NT2/D1 (cell line): ENCODE measurements at places on chromosomes 7 and 10.
A peak's percentile ranks its signal among the peaks of the same experiment; 100 is the strongest.

DNA sequence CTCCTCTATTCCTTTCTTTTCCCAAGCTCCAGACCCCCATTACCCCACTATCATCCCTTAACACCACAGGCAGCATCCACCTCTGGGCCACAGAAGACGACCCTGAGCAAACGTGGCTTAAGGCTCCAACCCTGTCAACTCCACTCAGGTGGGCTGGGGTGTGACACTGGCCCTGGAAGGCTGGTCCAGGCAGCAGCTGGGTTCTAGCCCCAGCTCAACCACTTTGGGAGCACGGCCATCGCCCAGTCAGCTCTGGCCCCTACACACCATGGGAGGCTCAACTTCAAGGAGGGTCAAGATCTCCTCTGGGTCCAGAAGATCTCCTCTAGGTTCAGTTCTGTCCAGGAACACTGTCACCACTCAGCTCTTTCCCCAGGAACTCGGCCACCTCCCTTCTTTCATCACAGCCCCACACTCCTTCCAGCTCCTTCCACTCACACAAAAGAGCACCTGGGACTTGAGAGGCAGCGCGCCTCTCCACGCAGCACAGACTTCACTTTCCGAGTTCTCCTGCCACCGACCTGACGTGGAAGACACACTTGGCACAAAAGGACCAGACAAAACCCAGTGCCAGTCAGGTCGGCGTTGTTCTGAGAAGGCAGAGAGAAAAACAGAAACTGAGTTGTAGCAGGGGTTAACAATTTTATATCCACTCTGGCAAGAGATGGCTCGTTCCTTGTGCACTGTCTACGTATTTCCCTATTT, 84.1 kb downstream of the CTBP2 start:
- no peak for DNase-seq

DNA sequence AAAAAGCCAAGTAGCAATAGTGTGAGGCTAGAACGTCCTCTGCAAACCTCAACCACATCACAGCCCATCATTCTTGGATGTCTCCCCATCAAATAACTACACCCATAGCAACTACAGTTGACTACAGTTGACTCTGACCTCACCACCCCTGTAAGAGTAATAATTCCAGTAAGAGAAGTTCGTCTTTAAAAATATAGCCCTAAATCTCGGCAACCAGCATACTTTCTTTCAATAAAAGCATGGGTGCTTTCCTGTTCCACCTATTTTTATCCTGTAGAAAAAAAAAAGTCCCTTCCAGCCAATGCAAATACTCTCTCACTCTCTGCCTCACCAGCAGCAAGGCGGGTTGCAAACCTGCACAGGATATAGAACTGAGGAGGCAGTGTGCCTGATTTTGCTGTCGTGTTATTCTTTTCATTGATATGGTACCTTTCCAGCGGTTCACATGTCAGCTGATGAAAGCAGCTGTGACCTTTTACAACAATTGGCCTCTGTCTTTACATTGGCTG, 187.5 kb upstream of the NFE2L3 start:
- DNase-seq, result no peak

- DNase-seq, result no peak
These were observed 133.4 kb upstream of the ABCB5 start for GRCh38 chr7:20482071-20482470.

- no peak for DNase-seq
These were observed 255.0 kb downstream of the ADK start for GRCh38 chr10:74406006-74406405.

GRCh38 chr7:19009241-19009935, 108.0 kb downstream of the TWIST1 start:
- no peak for DNase-seq

DNA sequence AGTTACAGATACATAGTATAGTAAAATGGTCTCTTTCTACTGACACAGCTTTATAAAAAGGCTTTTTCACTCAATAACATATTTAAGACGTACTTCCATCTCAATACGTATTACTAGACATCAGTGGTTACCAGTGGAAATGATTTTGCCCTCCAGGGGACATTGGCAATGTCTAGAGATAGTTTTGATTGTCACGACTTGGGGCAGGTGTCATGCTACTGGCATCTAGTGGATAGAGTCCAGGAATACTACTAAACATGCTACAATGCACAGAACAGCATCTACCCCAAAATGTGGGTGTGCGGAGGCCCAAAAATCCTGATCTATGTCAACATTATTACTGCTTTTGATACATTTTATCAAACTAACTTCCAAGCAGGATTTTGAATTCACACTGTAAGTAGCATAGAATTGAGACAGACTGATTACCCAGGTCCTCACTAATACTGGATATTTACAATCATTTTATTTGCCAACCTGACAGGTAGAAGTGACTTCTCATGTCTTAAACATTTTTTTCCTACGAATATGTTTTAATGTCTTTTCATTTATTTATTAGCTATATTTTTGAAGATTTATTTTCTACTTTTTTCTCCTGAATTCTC, 53.8 kb downstream of the HGF start:
- no peak for DNase-seq

GRCh38 chr7:41203542-41203941, 499.3 kb downstream of the INHBA start:
- no peak for DNase-seq

DNA sequence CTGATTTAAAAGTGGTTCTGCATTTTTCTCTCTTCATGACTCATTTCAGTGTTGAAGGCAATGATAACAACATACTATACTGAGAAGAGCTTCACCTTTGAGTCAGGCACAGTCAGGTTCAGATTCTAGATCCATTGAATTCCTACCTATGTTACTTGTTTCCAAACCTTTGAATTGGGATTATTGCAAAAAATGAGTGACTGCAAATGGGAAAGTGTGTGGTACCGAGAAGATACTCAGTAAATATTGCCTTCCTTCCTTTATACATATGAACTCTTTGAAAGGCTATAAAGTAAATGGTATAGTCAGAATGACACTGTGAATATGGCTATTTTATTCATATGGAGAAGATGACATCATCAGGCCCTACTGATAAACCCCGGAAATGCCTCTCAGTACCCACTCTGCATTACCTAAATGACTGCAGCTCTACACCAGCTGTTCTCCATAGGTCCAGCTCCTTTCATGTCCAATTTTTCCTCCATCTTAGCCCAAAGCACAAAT, 66.7 kb upstream of the FGL2 start:
- DNase-seq, result no peak

DNA sequence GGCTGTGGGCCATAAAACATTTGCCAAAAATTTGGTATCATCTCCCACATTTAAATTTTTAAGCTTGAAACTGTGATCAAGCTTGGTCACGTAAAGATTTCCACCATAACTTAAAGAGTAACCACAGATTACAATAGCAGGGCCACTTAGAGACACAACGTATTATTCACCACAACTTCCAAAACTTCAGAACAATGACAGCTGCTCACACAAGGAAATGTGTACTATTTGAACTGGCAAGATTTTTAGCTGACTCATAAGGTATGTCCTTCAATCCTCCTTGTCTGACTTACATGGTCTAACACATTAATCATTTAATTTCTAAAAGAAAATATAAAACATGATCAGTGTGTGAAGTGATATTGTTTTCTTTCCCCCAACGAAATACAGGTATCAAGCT, 234.5 kb downstream of the PARD3 start:
- no peak for DNase-seq

DNA sequence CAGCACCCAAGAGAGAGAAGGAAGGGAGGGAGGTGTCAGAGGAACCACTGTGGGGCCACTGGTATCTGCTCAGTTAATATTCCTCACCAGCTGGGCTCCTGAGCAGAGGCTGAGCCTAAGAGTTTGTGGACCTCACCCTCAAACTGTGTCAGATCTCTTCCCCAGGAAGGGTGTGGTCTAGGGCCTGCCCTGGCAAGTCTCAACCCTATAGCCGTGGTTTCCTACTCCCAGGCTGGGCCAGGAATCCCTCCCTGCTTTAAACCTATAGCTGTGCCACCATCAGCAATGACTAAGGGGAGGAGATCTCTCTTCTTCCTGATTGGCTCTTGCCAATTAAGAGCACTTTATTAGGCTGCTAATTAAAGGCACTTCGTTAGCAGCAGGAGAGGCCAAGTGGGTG, 29.9 kb downstream of the POLL start:
- DNase-seq, result no peak

DNA sequence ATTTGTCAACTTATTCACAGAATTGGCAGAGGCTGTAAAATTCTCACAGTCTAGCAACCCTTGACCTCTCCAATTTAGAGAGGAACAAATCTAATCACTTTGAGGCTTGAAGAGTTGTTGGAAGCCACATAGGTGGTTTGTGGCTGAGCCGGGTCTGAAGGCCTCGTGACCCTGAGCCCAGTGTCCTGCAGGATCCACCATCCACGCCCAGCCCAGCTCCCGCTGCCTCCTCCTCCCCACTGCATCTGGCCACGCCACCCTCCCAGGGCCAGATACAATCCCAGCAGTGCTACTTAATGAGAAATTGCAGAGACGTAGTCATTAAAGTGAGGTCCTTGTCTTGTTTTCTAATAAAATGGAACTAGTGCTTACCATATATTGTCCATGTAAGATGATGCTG, 81.4 kb upstream of the SHH start:
- no peak for DNase-seq

DNA sequence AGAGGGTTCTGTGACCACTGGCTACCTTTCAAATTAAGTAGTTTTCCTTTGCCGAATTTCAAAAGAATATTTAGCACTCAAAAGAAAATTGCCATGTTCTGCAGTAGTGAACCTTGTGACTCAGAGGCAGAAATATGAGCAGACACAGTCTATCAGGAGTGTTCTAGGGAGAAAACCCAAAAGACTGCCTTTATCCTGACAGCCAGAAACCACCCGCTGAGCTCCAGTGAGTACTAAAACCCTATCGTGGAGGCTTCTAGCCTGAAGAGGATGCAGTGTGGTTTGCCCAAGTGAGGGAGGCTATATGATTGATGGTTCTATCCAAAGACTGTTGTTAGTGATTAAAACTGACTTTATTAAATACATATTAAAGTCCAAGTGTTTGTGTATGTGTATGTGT, 21.9 kb downstream of the CHRM2 start:
- no peak for DNase-seq

DNA sequence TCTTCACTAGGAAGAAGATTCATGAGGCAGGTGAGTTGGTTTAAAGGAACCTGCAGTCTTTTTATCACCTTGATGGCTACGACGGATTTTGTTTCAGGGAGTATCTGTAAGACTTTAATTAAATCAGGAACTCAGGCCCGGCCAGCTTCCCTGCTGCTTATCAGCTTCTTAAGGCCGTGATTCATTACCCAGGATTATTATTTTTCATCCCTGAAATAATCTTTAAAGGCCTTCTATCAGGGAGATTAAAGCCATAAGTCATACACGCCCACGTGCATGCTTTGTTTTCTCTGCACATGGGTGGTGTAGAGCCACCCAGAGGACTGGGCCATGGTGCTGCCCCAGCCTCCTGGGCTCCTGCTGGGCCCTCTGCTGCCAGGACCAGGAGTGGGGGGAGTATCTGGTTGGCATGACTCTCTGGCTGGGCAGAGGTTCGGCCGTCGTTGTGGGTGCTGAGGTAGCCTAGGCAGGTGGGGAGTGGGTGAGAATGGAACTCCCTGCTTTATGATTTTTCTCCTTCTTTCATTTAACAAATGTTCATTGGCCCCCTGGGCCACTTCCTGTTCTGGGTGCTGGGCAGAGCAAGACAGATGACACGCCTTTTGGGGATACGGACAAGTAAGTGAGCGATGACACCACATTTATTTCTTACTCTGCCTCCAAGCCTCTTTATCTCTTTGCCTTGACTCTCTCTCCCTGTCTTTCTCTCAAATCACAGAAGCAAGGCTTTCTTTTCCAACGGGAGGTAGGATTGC, 39.0 kb upstream of the PCBD1 start:
- no peak for DNase-seq

GRCh38 chr7:143345428-143345900, 17.0 kb downstream of the FAM131B start:
- DNase-seq, result peak; percentile 71

DNA sequence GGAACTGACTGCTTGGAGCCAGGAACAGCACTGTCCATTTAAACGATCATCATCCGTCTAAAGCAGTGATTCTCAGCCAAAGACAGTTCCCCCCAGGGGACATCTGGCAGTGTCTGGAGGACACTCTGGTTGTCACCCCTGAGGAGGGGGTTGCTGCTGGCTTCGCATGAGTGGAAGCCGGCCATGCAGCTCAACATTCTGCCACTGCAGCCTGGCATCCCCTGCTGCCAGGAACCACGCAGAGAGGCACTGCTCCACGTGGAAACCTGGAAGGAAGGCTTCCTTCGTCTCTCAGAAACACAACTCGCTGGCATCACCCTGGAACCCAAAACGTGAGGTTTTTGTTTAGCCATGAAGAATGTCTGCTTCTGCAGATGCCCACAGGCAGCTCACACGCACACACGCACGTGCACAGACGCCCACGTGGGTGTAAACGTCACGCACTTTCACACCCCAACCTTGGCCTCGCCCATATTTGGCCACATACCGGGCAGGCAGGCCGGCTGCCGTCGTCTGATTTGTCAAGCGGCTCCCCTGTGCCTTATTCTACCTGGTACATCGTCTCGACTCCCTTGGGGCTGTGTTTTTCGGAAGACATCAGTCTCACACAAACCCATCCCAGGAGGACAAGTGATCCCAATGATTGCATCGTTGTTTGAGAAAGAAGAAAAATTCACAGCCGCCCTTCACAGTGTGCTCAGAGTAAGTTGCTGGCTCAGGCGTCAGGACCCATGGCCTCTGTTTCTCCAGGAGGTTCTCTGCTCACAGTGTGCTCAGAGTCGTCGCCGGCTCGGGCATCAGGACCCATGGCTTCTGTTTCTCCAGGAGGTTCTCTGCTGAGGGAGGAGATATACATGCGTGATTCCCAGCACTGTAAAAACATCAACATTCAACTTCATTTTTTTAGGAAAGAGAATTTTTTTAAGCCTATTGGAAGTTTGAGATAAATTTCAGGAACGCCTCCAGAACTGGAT, 127.2 kb upstream of the PPP2R2D start:
- no peak for DNase-seq

- DNase-seq, result no peak
These were observed 34.9 kb upstream of the PTF1A start for GRCh38 chr10:23157239-23157681.

DNA sequence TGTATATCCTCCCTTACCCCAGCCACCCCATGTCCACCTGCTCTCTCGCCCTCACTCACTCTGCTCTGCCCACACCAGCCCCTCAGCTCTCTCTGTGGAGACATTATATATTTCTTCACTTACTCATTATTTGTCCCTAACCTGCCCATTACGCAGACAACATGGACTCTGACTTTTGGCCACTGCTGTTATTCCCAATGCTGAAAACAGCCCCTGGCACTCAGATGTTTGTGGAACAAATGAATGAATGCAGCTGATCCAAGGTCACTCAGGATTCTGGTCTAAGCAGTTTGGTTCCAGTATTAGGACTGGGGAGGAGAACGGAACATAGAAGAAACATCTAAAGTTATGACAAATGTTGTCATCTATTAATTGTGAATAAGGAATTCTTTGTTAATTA, 26.7 kb downstream of the GNA12 start:
- DNase-seq, result no peak

- DNase-seq, result no peak
These were observed 132.6 kb downstream of the NXPH1 start for GRCh38 chr7:8566016-8566415.
